T-helper 2 cell treated with Interferon-gamma antibody and Interleukin-4, amounts not matched to agents 5 μg/mL and 100 μg/mL, for 36 hours (primary cell): ENCODE measurements at places on chromosomes 6 and 20.

DNA sequence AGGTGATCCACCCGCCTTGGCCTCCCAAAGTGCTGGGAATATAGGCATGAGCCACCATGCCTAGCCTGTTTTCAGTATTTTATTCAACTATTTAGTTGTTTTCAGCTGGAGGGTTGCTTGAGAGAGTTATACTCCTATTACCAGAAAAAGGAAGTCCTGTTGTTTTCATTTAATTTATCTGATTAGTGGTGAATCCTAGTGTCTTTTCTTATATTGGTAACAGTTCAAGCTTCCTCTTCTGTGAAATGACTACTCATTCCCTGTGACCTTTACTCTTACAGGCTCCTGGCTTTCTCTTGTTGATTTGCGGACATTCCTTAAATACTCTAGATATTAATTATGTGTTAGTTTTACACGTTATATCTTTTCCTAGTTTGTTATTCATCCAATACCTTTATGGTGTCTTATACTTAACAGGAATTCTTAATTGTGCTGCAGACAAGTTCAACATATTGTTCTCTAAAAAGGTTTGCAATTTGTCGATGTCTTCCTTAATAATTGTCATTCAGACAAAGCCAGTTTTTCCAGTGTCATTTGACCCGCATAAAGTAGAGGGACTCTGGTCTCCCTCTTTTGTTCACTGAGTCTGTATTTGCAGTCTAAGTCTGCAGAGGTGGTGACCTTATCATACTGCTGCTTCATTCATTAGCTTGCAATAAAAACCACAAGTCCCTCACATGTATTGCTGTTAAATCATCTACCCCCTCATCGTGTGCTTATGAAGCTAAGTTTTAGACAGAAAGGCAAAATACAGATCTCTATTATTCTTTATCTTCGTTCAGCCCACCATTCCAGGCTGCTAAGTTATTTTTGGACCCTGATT, 51.4 kb downstream of the ZBTB9 start:
- no peaks in the 10 kb centered on the region for H3K36me3 ChIP-seq
- H3K27me3 ChIP-seq = peaks cover 1% of the 10 kb centered on the region
- no peak for DNase-seq
- H3K4me1 ChIP-seq = peaks cover 6% of the 10 kb centered on the region
- H3K27ac ChIP-seq = no peak overlapping the region

- H3K36me3 ChIP-seq = no peaks in the 10 kb centered on the region
- H3K27me3 ChIP-seq = peaks cover 42% of the 10 kb centered on the region
- peak; percentile 10 for DNase-seq
- no peak within 1 kb of the TSS for H3K4me3 ChIP-seq
- no peaks in the 10 kb centered on the region for H3K4me1 ChIP-seq
These were observed at the start of gene GRIK2 for GRCh38 chr6:101393251-101393828. GRIK2 (plus strand) TSS chr6:101393708.

DNA sequence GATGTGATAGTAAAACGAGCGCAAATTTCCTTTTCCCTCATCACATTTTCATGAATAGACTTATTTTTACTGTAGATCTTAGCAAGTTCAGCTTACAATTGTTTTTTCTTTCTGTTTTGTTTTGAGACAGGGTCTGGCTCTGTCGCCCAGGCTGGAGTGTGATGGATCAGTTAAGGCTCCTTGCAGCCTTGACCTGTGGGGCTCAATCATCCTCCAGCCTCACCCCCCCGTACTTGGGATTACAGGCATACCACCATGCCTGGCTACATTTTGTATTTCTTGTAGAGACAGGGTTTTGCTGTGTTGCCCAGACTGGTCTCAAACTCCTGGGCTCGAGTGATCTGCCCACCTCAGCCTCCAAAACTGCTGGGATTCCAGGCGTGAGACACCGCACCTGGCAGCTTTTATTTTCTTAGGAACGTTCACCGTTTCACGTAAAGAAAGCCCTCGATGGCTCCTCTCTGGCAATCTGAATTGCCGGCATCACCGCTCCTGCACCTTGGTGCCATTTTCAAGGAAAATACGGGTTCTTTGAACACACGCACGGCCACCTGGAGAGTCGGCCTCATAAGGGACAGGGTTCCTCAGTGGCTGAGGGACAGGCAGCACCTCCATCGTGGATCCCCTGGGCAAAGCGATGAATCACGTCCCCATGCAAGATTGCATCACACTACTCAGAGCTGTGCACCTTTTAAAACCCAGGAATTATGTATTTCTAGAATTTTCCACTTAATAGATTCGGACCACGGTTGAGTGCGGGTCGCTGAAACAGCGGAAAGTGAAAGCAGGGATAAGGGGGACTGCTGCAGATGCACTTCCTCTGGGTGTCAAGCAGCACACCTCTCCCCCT, 78.7 kb downstream of the IRF4 start:
- peaks cover 3% of the 10 kb centered on the region for H3K27me3 ChIP-seq
- peaks cover 63% of the 10 kb centered on the region for H3K4me1 ChIP-seq
- H3K4me3 ChIP-seq = no peak overlapping the region

GRCh38 chr6:85494547-85495536, 45.0 kb downstream of the NT5E start:
- peaks cover 16% of the 10 kb centered on the region for H3K36me3 ChIP-seq
- no peaks in the 10 kb centered on the region for H3K27me3 ChIP-seq
- H3K4me1 ChIP-seq = peaks cover 3% of the 10 kb centered on the region
- H3K4me3 ChIP-seq = no peak overlapping the region
- no peak for DNase-seq

- no peak overlapping the region for H3K4me3 ChIP-seq
- H3K36me3 ChIP-seq = peaks cover 12% of the 10 kb centered on the region
- no peaks in the 10 kb centered on the region for H3K27me3 ChIP-seq
- H3K4me1 ChIP-seq = peaks cover 2% of the 10 kb centered on the region
- peak overlapping the region; percentile 4 for H3K27ac ChIP-seq
These were observed 49.0 kb upstream of the VSTM2L start for GRCh38 chr20:37853823-37854375.

DNA sequence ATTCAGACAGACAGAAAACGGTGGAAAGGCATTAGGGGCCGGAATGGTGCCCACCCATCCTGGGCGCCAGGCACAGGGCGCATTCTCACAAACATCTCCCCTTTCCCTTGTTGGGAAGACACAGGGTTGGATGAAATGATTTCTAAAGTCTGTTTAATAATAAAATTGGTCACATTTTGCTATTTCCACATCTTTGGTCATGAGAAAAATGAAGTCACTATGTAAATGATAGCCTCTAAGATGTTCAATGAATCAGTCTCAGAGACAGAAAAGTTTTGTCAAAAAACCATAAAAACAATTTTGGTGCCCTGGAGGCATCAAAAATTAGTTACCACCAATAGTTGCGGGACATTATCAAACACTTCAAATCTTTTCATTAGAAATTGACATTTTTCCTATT, 40.7 kb downstream of the PRR18 start:
- no peaks in the 10 kb centered on the region for H3K36me3 ChIP-seq
- DNase-seq = no peak
- H3K27ac ChIP-seq = no peak overlapping the region
- H3K27me3 ChIP-seq = peaks cover 8% of the 10 kb centered on the region
- H3K4me3 ChIP-seq = no peak overlapping the region
- no peaks in the 10 kb centered on the region for H3K4me1 ChIP-seq

DNA sequence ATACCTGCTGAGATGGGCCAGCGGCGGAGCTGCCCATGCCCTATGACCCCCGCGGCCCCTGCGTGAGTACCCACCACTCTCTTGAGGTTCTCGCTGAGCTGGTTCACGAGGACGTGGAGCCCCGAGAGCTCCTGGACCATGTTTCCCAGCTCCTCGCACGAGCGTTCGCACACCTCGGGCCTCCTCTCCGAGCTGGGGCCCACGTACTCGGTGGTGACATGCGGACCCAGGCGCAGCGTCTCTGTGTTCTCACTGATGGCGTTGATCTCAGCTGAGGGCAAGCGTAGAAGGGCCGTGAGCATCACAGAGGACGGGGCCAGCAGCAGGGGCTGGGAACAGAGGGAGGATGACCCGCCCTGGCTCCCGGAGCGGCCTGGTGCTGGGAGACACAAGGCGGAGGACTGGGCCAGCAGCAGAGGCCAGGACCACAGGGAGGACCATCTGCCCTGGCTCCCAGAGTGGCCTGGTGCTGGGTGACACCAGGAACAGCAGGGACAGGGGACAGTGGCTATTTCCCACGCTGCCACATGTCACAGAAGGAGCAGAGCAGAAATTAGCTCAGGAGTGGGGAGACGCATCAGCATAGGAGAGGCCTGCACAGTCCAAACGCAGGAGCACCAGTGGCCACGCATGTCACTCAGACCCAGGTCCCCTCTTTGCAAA, 11.8 kb downstream of the THBS2 start:
- H3K4me1 ChIP-seq = no peaks in the 10 kb centered on the region
- DNase-seq = no peak
- no peaks in the 10 kb centered on the region for H3K27me3 ChIP-seq

GRCh38 chr6:137045222-137045789, 541 bp upstream of the IL20RA start:
- DNase-seq = no peak
- peaks cover 83% of the 10 kb centered on the region for H3K27me3 ChIP-seq
- no peaks in the 10 kb centered on the region for H3K36me3 ChIP-seq
- peak overlapping the region; percentile 57 for H3K4me3 ChIP-seq

DNA sequence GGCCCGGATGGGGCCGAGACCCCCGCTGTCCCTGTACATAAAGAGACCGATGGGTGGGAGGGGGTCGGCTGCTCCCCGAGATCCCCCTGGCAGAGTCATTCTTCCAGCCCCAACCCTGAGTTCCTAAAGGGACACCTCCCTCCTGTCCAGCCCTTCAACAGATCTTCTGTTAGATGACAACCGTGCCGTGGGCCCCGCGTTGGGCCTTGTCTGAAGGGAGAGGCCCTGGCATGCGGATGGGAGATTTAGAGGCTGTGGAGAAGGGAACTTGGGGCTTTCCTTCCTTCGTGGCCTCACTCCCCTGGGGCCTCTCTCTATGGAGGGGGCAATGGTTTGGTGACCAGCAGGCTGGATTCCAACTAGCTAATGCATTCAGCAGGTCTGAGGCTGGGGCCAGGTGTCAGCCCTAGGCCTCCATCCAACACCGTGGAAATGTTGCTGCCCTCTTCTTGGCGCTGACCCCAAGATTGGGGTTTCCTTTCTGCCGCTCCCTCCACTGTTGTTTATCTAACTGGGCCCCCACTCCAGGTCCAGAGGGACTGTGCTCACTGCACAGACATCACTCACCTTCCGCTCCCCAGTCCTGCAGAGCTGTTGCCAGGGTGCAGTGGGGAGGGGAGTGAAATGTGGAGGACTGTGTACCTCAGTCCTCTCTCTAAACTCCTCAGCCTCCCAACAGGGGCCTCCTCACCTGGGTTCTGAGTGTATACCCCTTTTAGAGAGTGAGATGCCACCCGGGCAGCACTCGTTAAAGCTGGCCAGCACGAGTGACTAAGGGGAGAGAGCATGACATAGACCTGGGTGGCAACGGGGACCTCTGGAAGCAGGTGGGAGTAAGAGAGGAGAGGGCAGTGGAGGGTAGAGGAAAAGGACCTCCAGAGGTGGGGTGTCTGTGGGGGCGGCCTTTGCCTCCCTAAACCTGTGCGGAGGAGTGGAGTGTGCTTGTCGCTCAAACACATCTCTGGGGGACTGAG, 6.7 kb downstream of the TMEM151B start:
- H3K4me3 ChIP-seq = no peak overlapping the region
- H3K27me3 ChIP-seq = peaks cover 51% of the 10 kb centered on the region
- H3K27ac ChIP-seq = no peak overlapping the region
- DNase-seq = no peak
- no peaks in the 10 kb centered on the region for H3K36me3 ChIP-seq
- peaks cover 3% of the 10 kb centered on the region for H3K4me1 ChIP-seq

- DNase-seq = peak; percentile 56
- H3K36me3 ChIP-seq = peaks cover 48% of the 10 kb centered on the region
- H3K27me3 ChIP-seq = no peaks in the 10 kb centered on the region
- peaks cover 39% of the 10 kb centered on the region for H3K4me1 ChIP-seq
These were observed 693 bp downstream of the HLA-F start for GRCh38 chr6:29723666-29724588.

- no peaks in the 10 kb centered on the region for H3K4me1 ChIP-seq
- no peaks in the 10 kb centered on the region for H3K36me3 ChIP-seq
- H3K27ac ChIP-seq = no peak overlapping the region
- no peak for DNase-seq
- H3K4me3 ChIP-seq = no peak overlapping the region
- H3K27me3 ChIP-seq = peaks cover 34% of the 10 kb centered on the region
These were observed 43.8 kb downstream of the PTCHD4 start for GRCh38 chr6:48067148-48067712.

DNA sequence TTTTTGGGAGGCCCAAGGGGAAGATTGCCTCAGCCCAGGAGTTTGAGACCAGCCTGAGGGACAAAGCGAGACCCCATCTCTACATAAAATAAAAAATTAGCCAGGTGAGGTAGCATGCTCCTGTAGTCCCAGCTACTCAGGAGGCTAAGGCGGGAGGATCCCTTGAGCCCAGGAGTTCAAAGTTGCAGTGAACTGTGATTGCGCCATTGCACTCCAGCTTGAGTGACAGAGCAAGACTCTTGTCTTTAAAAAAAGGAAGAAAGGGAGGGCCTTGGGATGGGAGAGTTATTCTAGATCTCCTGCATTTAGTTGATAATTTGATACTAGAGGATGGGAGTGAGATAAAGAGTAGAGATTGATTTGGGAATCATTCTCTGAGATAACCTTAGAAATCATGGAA, 68.1 kb downstream of the ITCH start:
- H3K27me3 ChIP-seq = no peaks in the 10 kb centered on the region
- no peak overlapping the region for H3K27ac ChIP-seq
- H3K4me1 ChIP-seq = peaks cover 2% of the 10 kb centered on the region
- H3K4me3 ChIP-seq = no peak overlapping the region
- peaks cover 13% of the 10 kb centered on the region for H3K36me3 ChIP-seq
- no peak for DNase-seq

DNA sequence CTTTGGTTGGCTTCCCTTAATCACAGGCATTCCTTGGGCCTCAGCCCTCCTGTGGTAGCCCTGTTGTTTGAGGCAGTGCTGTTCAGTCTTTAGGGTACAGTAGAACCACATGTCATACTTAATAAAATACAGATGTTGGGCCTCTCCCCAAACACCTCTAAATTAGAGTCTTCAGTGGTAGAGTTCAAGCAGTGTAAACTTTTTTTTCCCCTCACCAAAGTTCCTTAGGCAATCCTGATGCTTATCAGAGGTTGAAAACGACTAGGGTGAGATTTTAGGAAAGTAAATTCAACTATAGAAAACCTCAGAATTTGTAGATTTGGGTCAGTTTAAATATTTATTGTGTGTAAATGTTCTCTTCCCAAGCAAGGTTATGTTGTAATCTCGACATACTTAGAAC, 44.6 kb downstream of the BLTP3A start:
- H3K27me3 ChIP-seq = no peaks in the 10 kb centered on the region
- no peak for DNase-seq
- H3K27ac ChIP-seq = no peak overlapping the region
- H3K36me3 ChIP-seq = peaks cover 30% of the 10 kb centered on the region
